ENCODE measurements at places on chromosomes 6 and 20.

DNA sequence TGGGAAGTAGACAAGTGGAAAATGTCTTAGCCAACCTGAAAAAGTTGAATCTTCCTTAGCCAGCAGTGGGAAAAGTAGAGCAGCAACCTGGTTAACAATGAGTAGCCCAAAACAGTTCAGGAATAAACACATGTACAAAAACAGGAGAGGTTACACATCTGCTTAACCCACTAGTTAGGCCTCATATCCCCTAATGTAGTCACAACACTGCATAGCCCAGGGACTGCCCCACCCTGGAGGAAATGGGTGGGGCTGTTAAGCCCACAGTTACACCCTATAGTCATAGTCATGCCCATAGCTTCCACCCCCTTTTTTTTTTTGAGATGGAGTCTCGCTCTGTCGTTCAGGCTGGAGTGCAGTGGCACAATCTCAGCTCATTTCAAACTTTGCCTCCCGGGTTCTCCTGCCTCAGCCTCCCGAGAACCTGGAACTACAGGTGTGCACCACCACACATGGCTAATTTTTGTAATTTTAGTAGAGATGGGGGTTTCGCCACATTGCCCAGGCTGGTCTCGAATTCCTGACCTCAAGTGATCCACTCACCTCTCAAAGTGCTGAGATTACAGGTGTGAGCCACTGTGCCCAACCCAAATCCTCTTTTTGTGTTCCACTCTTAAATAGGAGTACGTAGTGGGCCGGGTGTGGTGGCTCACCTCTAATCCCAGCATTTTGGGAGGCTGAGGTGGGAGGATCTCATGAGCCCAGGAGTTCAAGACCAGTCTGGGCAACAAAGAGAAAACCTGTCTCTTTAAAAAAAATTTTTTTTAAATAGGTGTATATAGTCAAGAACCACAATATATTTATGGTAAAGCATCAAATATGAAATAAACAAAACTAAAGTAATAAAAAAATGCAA lies 24.5 kb downstream of the ILRUN start:
- no peak for DNase-seq

GRCh38 chr20:13868331-13868730 lies 83.5 kb downstream of the NDUFAF5 start:
- no peak for DNase-seq

DNA sequence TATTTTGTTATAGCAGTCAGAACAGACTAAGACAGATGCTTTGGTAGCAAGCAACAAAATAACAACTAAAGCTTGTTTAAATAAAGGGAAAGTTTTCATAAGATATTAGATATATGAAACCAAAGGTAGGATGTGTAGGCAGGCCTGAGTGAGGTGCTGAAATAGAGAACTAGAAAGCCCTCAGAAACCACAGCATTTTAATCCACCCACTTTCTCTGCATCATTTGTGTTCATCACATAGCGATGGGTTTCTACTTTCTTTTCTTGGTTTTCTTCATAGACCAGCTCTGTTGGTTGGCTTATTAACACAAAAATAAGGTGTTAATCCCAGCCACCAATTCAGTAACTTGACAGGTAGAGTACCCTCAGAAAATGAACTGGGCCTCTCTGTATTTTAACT lies 58.6 kb downstream of the RPS12 start:
- DNase-seq: no peak

- no peak for DNase-seq
Observed at GRCh38 chr20:50238081-50238800, 47.6 kb downstream of the CEBPB start.

DNA sequence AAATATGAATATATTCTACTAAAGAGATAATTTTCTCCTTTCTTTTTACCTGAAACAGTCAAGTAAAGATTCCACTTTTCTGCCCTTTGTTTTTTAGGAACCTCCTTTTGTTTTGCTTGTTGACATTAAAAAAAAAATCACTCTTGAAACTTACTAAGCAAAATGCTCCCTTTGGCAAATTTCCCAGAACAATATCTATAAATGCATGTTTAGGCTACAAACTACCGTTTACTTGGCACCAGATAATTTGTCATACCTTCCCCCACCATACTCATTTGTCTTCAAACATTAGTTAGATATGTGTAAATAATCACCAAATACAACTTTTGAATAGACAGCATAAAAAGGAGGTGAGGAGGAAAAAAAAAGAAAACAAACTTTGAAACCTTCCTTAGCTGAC lies 604.7 kb downstream of the RFPL4B start:
- DNase-seq: no peak

GRCh38 chr6:167993169-167993568 lies 4.3 kb upstream of the KIF25 start:
- no peak for DNase-seq

DNA sequence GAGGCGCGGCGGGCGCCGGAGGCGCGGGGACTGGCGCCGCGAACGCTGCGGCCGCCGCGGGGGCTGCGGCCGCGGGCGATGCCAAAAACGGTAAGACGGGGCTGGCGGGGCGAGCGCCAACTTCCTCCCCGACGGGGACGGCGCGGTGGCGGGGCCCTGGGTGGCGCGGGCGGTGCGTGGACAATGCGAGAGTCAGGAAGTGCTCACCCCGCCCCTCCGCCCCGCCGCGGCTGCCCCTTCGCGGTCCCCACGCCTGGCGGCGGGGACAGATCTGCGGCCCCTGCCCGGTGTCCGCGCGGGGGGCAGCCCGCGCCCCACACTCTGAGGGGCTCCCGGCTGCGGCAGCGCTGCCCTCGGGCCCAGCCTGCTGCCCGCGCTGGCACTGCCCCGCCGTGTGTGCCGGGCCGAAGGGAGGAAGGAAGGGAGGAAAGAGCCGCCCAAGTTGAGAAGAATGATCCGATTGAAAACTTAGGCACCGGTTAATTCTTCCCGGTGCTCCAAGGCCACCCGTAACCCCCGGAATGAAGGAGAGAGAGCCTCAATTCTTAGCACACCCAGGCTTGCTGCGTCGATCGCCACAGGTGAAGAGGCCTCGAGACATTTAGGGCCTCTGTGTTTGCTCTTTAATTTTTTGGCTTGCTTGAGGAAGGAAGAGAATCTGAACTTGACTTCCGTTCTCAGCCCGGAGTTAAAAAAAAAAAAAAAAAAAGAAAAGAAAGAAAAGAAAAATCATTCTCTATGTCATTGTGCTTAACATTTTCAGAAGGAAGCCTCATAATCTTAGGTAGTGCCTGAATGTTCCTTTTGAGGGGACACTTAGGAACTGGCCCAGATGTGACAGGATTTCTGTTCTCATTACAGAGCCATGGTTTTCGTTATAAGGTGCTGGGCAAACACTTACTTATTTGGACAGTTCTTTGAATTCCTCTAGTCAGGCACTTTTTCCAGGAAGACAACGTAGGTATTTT lies 982 bp downstream of the HECA start:
- no peak for DNase-seq

DNA sequence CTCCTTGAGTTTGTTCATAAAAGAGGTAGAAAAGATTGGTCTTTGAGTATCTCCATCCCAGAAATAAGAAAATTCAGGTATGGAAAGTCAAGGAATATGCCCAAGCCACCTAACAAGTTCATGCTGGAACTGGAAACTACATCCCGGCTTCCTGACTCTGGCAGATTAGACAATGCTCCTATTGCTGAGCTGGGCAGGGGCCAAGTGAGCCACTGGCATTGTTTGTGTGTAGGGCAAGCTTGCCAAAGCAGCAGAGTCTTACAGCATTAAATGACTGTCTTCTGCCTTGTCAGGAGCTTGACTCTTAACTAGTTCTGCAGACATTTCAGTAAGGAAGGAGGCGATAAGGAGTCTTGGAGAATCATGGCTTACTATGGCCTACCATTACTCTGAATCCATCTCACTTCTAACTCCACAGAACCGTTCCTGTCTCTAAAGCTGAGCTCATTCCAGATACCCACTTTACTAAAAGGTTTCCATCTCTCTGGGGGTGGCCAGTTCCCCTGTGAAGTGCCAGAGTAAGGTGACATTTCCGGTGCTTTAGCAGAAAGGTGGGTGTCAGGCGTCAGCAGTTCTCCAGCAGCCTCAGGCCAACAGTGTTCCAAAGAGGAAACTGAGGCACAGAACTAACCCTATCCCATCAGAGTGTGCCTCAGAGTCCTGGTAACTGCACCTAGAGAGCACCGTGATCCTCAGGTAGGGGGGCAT lies 30.1 kb downstream of the PRDM1 start:
- peak; percentile 4 for DNase-seq

DNA sequence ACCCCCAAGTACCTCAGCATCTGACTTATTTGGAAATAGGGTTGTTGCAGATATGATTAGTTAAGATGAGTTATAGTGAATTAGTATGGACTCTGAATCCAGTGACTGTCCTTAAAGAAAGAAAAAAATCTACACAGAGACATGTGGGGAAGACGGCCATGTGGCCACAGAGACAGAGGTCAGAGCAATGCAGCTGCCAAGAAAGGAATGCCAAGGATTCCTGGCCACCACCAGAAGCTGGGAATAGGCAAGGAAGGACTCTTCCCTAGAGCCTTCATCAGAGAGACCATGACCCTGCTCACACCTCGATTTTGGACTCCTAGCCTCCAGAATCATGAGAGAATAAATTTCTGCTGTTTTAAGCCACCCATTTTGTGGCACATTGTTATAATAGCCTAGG lies 81.8 kb downstream of the FYN start:
- no peak for DNase-seq

DNA sequence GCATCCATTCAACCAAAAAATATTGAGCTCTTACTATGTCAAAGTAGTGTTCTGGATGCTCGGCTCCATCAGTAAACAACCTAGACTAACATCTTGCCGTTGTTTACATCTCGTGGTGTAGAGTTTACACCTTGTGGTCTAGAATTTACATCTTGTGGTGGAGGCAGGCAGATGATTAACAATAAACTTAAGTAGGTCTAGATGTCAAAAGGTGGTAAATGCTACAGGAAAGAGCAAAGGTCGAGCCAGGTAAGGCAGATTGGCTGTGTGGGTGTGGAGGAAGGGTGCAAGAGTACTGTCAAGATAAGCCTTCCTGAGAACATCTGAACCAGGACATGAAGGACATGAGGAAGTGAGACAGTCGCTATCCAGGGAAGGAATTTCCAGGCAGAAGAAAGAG lies 88.4 kb upstream of the ESR1 start:
- DNase-seq: no peak

DNA sequence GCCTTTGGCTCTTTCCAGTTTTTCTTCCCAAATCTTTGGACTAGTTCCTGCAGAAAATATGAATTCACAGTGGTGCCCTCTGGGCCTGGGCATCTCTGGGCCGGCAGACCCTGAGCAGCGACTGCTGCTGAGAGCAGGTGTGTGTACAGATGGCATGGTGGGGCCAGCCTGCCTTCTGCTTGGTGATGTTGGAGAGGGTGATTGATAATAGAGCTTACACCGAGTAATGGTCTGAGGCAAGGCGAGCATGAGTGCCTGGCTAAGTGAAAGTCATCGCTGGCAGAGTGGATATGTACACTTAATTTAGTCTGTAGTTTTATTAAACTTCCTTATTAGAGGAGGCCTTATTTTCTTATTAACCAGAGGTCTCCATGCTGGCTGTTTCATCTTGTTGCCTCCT lies 156.9 kb downstream of the CDKAL1 start:
- DNase-seq: peak; percentile 80

GRCh38 chr20:50633361-50633760 lies 58.0 kb downstream of the RIPOR3 start:
- no peak for DNase-seq

- DNase-seq: peak; percentile 67
Observed at GRCh38 chr6:47700053-47700452, 1.7 kb downstream of the ADGRF4 start.

DNA sequence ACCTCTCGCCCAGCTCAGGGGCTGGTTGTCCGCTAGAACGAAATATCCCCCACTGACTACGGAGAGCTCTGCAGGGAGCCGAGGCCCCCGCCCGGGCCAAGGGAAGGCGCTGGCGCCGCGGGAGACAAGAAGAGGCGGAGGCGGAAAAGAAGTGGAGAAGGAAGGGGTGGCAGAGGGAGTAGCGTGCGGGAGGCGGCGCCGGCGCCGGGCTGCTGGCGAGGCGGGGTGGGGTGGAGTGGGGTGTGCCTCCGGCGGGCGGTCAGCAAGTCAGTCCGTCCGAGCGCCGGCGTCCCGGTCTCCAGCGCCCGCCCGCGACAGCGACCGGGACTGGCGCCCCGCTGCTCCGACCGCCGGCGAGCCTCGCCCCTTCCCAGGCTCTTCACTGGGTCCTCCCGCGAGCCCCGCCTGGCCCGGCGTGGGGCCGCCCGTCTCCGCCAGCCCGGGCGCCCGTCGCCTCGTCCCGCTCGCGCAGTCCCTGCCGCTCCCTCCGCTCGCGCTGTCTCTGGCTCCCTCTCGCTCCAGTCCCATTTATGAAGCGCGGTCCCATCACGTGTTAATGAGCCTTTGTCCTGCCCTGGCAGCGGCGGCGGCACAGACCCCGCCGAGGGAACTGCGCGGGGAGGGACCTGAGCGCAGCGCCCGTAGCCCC lies at the start of gene CNR1:
Gene CNR1, minus strand, starts transcription at position 504 of the 649 bp plus-strand sequence. CDS start 21,073 bp downstream, outside the sequence.
- DNase-seq: peak; percentile 55

GRCh38 chr20:50017160-50017559 lies 34.4 kb downstream of the SNAI1 start:
- DNase-seq: no peak

GRCh38 chr6:146855889-146856288 lies 257.1 kb downstream of the ADGB start:
- DNase-seq: no peak

DNA sequence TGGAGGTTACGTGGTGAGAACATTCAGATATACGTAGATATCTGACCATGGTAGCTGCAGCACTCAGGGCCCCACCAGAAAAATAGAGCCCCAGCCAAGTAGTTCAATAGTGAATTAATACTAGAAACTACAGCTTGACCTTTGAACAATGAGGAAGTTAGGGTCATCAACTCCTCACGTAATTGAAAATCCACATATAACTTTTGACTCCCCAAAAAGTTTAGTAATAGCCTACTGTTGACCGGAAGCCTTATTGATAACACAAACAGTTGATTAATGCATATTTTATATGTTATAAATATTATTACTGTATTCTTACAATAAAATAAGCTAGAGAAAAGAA lies 117.9 kb downstream of the SNX5 start:
- DNase-seq: no peak

GRCh38 chr6:159533016-159533415 lies 160.0 kb downstream of the SOD2 start:
- DNase-seq: no peak

DNA sequence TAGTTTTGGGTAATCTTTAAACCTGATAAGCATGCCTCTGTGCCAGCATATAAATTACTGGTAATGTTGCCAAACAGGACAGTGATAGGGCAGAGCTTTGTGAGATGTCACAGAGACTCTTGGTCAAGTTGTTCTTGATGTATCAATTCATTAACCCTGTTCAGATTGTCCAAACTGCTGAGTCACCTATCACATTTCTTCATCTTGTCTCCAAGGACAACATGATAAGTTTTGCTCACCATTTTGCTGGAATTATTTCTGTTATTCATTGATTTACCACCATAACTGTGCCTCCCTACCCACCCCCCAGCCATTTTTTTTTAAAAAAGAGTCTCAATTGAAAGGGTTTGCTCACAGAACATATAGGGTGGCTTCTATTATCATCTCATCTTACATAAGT lies 19.5 kb upstream of the GMNN start:
- no peak for DNase-seq
